Stimulated activated CD8-positive, alpha-beta memory T cell treated with anti-CD3 and anti-CD28 coated beads, Interleukin-7, amount 100 ng/mL, for 24 hours (primary cell): ENCODE measurements at places on chromosomes 1 and 21.
A peak's percentile ranks its signal among the peaks of the same experiment; 100 is the strongest.

- no peak for DNase-seq
Measured at GRCh38 chr1:200150006-200150405, 122.5 kb downstream of the NR5A2 start.

GRCh38 chr1:228963795-228964177, 228.5 kb downstream of the RHOU start:
- DNase-seq: no peak

GRCh38 chr1:20721117-20722061, 3.6 kb upstream of the KIF17 start:
- no peak for DNase-seq

DNA sequence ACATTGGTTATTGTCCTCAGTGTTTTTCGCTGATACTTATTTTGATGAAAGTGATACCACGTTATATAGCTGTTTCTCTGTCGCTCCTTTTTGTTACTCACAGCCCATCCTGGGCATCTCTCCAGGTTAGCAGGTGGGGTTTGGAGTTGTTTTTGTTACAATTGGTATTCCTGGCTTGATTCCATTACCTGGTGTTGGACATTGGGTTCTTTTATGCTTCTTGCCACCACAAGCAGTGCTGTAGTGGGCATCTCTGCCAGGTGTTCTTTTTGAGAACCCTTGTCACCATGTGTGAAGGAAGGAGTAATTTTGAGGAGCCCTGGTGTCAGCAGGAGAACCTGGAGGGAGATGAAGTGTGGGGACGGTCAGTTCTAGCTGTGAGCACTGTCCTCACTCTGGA, 47.5 kb upstream of the PWP2 start:
- no peak for DNase-seq

DNA sequence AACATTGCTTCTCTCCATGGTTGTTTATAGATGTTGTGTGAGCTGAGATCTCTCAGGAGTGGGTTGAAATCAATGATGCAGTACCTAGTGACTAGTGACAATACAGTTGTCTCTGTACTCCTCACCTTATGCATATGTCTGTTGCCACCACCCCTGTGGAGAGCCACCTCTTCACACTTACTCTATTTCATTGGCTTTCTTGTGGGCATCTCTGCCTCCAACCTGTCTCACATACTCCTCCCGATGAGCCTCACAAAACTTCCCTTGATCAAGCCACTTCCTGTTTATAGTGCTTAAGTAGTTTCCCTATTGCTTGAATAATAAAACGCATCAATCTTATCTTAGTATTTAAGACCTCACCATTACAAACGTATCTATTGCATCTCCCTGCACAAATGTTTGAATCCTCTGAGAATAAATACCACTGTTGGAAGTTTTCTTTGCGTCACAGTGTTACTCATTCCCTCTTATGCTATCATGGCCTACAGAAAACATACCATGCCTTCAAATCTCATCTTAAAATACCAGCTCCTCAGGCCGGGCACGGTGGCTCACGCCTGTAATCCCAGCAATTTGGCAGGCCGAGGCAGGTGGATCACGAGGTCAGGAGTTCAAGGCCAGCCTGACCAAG, 54.7 kb upstream of the GREM2 start:
- DNase-seq: no peak

DNA sequence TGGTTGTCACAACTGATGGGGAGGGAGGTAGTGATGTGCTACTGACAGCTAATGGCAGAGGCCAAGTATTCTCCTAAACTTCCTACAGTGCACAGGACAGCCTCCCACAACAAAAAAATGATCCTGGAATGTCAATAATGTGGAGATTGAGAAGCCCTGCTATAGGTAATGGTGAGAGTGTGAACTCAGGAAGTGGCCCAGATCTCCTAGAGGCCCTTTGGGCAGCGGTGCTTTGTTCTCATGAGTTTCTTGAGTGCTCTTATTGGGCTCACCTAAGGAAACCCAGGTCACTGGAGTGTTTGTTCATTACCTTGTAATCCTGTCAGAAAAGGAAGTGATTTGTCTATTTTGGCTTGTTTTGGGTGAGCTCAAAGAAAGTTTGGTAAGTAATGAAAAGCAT, 5.9 kb downstream of the OTUD3 start:
- no peak for DNase-seq

DNA sequence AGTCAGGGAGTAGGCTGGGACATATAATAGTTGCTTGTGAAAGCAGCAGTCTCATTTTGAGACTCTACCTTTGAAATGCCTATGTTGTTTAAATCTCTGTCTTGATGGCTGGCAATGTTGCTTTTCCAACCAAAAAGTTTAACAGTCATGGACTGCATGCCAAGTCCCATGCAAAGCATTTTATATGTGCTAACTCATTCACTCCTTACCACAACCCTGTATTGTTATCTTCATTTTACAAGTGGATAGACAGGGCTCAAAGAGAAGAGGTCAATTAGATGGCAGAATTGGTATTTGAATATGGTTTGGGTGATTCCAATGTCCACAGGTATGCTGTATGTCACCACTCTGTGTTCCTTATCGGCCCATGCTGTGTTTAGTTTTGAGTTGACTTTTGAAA, 331.4 kb upstream of the USP24 start:
- DNase-seq: no peak

DNA sequence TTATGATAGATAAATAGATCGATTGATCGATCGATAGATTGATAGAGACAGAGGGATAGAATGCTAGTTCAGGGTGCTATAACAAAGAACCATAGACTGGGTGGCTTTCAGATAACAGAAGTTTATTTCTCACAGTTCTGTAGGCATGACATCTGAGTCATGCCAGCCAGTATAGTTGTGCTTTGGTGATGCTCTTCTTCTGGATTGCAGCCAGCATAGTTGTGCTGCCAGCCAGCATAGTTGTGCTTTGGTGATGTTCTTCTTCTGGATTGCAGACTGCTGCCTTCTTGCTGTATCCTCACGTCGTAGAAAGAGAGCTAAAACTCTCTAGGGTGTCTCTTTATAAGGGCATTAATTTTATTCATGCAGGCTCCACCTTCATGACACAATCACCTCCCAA, 860.8 kb downstream of the BRINP3 start:
- no peak for DNase-seq

DNA sequence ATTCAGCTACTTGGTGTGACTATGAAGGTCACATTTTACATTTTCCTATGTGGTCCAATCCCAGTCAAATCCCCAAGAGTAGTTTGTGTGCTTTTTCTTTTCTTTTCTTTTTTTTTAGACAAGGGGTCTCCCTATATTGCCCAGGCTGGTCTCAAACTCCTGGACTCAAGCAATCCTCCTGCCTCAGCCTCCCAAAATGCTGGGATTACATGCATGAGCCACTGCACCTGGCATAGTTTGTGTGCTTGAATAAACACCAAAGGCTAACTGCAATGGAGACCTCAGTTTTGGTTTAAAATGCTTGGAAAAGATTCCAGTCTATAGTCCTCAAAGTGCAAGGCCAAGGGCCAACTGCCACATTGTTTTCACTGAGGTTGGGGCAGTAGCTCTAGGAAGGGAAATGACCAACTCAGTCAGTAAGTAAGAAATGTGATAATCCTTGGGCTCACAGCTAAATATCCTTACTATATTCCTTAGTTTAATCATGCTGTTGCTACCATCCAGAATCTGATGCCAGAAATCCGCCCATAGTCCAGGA, 38.6 kb downstream of the EIF2B3 start:
- no peak for DNase-seq

- peak; percentile 44 for DNase-seq
Measured at GRCh38 chr1:87335175-87335884, 6.7 kb downstream of the LMO4 start.

DNA sequence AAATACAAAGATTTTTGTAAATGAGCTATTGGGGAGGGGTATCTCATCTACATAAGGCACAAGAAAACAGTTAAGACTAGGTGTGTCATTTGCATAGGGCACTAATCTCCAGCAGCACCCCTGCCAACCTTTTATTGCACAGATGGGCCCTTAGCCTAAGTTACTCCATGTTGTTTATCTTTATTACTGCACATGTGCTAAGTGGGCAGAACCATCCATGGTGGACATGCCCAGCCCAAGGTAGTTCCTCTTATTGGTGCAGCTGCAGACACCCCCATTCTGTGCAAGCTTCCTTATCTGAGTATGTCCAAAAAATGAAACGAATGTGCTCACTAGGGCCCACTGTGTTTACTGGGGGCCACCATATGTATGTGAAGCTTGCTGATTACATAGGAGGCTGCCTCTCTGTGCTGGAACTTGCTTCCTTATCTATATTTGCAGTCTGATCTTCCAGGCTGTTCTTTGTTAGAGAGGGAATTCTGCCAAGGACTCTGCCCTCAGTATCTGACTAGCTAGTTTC, 77.3 kb upstream of the NEK7 start:
- DNase-seq: no peak

DNA sequence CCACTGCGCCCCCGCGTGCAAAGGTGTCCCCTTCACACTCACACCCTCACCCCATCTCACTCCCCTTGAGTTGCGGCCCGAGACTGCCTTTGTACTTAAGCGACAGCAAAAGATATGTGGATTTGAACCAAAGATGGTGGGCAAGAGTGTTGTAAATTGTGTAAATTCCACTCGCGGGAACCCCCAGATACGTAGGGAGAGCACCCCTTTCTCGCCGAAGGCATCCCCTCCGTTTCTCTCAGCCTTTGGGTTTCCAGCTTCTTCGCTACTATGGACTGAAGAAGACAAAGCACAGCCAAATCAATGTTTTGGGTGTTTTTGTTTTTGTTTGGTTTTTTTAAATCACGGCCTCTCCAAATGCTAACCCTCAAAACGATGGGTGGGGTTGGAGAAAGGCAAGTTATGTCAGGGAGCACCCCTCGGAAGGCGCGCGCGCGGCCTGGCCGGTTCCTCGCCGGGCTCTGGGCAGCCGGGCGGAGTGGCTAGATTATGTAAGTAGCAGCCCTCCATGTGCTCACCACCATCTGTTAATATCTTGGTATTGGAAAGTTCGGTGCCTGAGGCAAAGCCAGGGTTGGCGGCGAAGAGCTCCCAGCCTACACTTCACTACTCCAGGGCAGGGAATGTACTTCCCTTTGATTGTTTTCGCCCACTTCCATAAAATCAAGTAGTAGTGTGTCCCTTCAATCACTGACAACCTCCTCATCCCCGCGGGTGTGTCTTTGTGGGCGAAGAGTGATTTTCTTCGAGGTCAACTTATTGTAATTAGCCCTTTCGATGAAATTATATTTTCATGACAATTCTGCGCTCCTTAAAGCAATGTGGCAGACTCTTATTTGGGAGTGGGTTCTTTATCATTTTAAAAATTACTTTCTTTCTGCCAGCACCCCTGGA, 4.0 kb upstream of the PROX1 start:
- no peak for DNase-seq

GRCh38 chr1:157085421-157085820, 14.2 kb downstream of the ETV3L start:
- DNase-seq: no peak

GRCh38 chr1:6000444-6001288, 8.4 kb upstream of the NPHP4 start:
- no peak for DNase-seq
